ENCODE measurements at places on chromosomes 13 and 19.

GRCh38 chr19:18422530-18423191 is 3.5 kb downstream of the SSBP4 start:
- no peak for DNase-seq

- no peak for DNase-seq
Measured at GRCh38 chr19:16144216-16144581, 714 bp downstream of the HSH2D start.

DNA sequence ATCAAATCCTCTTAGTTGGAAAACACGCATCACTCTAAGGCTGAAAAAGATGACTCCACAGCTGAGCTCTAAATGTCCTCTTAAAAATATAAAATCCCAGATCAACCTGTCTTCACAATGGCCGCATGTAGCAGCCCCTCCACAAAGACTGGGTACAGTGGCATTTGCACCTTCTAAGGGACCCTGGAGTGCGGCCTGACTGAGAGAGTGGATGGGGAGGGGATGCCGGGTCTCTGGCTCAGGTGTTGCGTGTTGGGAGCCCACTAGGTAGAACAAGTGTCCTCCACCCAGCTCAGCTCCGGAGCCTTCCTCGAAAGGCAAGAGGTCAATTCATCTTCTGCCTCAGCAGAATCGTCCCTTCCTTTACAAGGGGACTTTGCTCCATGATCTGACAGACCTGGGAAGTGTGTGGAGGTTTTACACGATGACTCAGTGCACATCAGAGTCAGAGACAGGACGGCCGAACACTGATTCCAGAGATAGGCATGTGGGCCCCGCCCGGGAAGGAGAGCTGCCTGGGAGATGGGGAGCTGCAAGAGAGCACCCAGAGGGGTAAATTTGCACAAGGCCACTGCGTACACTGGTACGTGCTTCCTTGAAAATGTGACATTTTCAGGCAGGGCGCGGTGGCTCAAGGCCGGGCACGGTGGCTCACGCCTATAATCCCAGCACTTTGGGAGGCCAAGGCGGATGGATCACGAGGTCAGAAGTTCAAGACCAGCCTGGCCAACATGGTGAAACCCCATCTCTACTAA is 23.5 kb upstream of the SLC15A1 start:
- DNase-seq: no peak

GRCh38 chr13:111354789-111355188 is 34.3 kb downstream of the TEX29 start:
- no peak for DNase-seq

- no peak for DNase-seq
Measured at GRCh38 chr19:21434967-21435544, 38.1 kb downstream of the ZNF493 start.

DNA sequence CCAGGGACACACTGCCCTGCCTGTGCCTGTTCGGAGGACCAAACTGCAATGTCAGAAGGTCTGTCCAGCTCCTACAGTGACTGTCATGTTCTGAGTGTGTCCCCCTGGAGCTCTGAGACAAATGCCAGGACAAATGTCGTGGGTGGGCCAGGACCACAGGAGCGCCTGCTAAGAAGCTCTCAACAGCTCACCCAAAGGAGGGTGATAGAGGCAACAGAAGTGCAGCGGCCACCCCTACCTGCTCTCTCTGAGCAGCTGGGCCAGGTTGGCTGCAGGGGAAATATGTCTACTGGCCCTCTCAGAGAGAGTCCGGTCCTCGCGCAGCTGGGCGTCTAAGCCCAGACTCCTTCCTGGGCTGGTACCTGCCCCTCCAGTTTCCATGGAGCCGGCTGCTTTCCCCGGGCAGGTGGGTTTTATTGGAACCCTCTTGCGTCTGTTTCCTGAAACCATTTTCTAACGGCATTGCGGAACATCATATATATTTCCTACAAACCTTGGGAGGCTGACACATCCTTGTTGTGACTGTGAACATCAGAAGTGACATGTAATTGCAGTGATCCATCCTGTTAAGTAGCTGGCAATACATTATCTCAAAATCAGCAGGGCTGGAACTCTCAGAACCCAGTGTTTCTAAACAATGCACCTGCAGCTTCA is 78.1 kb downstream of the CHST8 start:
- DNase-seq: no peak

GRCh38 chr19:44903602-44904425 is 1.8 kb upstream of the APOE start:
- DNase-seq: no peak

GRCh38 chr13:79393564-79394249 is 12.3 kb downstream of the RBM26 start:
- no peak for DNase-seq

DNA sequence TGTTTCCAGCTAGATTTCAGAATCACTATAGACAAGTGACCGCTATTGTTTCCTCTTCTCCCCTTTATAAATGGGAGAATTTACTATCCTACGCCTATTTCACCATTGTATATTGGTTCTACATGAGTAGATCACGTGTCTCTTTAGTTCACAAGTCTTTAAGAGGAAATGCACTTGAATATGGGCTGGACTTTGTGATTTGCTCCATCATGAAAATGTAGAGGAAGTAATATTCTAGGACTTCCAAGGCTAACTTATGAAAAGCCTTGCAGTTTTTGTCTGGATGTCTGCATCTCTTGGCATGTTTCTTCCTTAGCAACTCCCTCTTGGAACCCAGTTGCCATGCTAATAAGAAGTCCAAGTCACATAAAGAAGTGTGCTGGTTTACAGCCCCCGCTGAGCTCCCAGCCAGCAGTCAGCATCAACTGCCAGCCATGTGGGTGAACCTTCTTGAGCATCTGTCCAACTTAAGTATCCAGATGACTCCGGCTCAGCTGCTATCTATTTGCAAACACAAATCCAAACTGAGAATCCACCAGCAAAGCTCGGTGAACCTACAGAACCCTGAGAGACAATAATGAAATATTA is 4.8 kb upstream of the FBXL3 start:
- DNase-seq: no peak

DNA sequence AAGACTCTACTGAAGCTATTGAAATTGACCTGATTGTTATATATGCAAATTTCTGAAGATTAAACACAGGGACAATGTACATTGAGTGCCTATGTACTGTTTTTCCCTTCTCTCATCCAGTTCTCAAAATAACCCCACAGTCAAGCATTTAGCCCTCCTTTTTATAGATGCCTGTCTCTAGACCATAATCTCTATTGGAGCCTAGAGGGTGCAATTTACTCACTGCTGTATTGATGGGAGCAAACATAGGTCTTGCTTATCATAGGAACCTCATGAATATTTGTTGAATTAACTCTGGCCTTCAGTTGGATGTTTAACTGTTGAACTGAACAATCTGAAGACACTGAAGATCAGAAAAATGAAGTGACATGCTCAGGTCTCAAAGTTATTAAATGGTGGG is 183.0 kb downstream of the RFC3 start:
- DNase-seq: no peak

All from COR-L47 (cell line).